ENCODE measurements at places on chromosomes 12 and 14.

GRCh38 chr12:108055141-108055540 is 73.9 kb upstream of the WSCD2 start:
- DNase-seq: no peak

GRCh38 chr12:61563665-61564450 is 696.3 kb upstream of the USP15 start:
- no peak for DNase-seq

- DNase-seq: no peak
Measured at GRCh38 chr12:48857278-48857994, 5.5 kb upstream of the DDX23 start.

DNA sequence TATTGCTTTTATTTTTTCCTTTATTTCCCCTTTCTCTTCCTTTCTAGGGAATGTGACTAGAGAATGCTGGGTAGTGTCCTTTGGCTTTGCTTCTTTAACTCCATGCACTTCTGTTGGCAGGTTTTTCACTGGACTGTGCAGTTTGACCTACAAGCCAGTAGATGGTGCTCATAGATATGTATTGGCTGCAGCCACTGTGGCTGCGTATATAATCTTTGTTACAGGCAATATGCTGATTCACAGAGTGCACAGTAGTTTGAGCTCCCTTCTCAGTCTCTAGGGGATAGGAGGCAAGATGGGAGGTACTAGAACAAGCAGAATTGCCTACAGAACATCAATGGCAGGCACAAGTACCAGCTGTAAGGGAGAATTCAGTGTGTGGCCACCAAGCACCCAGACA is 503.5 kb downstream of the LRFN5 start:
- DNase-seq: peak; percentile 63

- no peak for DNase-seq
Measured at GRCh38 chr14:78075555-78076277, 94.5 kb upstream of the NRXN3 start.

GRCh38 chr14:100291305-100292075 is 14.8 kb downstream of the SLC25A29 start:
- no peak for DNase-seq

- DNase-seq: no peak
Measured at GRCh38 chr12:33223956-33224355, 215.7 kb downstream of the SYT10 start.

DNA sequence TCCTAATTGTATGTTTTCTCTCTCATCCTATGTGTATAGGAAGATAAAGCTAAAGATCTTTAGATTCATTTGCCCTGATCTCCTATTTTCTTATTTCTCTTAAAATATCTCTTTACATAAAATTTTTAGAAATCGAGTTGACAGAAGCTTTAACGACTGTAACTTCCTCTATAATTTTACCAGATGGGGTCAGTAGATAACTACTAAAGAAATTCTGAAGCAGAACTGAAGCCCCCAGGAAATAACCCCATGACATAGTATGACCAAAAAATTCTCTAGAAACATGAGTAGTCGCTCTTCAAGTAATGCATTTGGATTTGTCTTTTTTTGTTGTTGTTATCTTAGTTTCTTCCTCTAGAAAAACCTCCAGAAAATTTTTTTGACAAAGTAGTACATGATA is 288.0 kb downstream of the ERC1 start:
- DNase-seq: no peak

DNA sequence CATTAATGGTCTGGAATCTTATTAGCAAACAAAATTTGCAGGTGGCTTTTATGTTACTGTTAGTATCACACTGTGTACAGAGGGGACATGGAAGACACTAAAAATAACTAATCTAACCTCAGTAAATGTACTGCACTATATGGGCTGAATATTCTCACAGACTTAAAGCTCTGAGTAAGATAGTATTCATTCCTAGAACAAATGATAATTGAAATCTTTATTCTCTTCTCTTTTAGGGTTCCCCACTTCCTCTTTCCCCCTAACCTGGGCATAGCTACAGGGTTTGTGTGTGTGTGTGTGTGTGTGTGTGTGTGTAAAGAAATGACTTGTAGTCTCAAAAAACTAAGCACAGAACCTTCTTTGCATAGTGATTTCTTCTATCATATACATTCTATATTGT is 21.4 kb upstream of the HECTD1 start:
- DNase-seq: no peak

DNA sequence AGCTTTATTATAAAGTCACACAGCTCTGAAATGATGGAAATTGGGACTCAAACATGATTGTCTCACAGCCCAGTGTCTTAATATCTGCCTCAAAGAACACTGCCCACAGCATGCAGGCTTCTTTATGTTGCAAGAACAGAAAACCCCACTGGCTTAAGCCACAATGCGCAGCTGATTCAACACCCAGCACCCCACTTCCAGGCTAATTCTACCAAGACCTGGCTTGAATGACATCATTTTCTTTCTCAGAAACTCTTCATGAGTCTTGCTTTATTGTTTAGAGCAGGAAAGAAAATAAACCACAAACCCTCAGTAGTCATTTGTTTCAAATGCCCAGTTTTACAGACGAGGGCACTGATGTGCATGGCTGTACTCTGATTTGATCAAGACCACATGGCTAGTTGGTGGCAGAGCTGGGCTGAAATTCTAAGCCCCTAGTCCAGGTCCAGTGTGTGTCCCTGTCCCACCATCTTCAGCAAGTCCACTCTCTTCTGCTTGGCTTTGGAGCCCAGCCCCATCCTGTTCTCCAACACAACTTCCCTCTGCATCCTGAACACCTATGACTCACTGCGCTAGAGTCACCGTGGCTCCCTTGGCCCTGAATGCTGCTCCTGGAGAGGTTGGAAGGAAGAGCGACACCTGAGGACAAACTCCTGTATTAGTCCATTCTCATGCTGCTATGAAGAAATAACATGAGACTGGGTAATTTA is 50.3 kb upstream of the SRSF5 start:
- peak; percentile 81 for DNase-seq

All from stromal cell of bone marrow (primary cell).